ENCODE measurements at places on chromosomes 7 and 10.

- DNase-seq, result no peak
Observed at GRCh38 chr7:50662041-50662694, 97.0 kb upstream of the DDC start.

- no peak for DNase-seq
Observed at GRCh38 chr7:100914879-100915447, 19.3 kb upstream of the ACHE start.

DNA sequence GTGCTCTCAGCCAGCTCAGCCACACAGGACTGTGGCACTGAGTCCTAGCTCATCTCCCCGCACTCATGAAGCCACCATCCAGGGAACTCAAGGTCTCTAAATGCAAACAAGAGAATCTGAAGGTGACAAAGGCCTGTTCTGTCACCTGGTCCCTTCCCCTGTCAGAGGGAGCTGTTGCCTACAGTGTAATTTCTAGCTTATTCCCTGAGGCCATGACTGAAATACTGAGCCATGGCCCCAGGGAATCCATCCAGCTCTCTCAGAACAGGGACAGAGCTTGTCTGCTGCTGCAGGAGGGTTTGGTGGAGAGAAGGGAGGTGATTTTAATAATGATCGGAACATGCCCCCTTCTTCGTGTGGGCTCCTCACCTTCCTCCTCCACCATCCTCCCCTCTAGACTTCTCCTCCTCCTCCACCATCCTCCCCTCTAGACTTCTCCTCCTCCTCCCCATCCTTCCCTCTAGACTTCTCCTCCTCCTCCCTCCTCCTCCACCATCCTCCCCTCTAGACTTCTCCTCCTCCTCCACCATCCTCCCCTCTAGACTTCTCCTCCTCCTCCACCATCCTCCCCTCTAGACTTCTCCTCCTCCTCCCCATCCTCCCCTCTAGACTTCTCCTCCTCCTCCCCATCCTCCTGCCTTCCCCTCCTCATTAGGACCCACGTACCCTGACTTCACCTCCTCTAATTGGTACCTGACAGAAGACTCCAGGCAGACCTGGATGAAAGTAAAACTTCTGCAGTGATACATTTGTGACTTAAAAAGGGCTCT is 338.0 kb upstream of the MKI67 start:
- DNase-seq, result peak; percentile 3

DNA sequence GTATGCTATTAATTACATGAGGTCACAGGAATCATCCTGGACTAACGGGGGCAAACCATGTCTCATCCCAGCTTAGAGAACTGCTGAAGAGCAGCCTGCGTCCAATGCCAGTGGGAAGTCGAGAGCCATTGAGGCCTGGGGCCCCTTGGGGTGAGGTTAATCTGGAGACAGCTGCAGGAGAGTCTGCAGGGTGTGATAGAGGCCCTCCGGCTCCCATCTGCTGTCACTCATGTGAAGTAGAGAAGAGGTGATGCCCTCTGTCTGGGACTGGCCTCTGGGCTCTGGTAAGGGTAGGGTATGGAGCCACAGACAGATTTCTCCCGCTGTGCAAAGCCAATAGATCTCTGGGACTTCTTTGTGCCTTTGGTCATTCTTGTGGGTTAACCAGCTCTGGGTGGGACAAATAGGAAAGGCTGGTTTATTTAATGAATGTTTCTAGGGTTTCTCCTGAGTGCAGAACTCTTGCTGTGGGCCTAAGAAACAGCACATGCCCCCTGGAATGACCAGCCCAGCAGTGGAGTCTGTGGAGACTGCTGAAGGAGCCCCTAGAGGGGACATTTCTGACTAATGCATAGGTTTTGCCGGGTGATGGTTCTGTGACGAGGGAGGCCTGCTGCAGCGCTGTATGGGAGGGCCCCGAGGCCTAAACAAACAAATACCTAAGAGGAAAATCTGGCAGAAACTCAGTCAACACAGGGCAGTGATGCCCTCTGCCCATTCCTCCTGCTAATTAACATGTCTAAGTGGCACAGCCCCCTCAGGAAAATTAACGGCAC is 34.5 kb downstream of the CRHR2 start:
- no peak for DNase-seq

DNA sequence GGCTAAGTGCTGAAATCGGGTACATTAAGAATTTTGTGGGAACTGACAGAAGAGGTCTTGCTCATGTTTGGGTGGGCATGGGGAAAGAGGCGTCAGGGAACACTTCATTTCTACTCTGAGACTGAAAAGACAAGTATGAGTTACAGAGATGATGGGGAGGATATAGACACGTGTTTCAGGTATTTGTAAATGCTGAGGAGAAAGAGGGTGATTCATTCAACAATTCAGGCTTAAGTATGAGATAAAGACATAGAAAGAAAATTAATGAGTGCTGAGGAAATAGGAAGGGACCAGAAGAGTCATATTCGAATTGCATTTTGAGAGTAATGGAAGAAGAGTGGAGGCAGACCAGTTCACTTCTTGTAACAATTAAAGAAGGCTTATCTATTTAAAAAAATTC is 143.6 kb downstream of the HBP1 start:
- DNase-seq, result no peak

DNA sequence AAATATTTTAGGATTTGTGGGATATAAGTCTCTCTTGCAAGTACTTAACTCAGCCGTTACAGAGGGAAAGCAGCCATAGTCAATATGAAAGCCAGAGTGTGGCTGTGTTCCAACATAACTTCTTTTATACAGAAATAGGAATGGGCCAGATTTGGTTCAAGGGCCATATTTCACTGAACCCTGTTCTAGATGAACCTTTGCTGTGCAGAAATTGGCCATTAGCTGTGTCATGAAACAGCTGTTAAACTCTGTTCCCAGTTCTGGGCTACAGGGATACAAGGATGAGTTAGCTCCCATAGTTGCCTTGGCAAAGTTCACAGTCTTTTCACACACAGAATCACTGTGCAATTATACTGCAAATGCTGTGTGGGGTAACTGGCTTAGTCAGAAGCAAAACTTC is 213.9 kb upstream of the LRRN3 start:
- no peak for DNase-seq

DNA sequence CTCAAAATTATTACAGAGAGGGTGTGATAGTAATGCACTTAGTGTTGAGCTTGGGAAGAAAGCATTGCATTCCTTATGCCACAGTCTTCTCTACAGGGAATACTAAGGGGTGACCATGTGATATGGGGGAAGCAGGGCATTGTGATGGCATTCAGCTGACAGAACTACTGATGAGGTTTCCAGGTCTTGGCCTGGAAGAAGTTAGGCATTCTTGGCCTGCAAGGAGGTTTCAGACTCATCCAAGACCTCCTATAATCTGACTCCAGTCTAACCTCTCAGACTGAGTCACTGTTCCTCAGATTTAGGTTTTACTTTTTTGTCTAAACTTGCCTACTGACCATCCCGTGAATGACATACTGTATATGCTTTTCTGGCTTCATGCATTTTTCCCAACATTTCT is 7.9 kb downstream of the STMP1 start:
- DNase-seq, result no peak

DNA sequence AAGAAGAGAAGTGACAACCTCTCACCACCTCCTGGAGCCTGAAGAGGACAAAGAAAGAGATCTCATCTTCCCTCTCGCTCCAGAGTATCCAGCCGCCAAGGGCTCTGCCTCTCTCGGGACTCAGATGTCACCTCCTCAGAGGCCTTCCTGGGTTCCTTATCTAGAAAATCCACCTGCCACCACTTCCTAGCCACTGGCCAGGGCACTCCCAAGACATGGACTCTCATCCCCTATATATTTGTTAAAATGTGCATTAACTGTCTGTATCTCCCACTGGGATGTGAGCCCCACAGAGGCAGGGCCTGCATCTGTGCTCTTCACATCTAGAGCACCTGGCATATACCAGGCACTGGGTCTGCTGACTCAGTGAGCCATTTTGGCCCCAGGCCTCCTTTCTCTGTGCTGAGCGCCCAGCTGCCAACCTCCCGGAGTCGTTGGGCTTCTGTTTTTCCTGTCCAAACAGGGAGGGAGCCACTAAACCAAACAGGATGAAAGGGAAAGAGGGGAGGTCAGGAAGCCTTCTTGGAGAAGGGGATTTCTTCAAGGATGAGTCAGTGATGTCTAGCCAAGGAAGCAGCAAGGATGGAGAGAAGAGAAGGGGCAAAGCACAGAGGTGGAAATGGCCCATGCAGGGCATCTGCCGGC is 58.9 kb downstream of the KCNMA1 start:
- DNase-seq, result no peak

GRCh38 chr7:42883950-42884349 is 27.9 kb downstream of the C7orf25 start:
- DNase-seq, result no peak

DNA sequence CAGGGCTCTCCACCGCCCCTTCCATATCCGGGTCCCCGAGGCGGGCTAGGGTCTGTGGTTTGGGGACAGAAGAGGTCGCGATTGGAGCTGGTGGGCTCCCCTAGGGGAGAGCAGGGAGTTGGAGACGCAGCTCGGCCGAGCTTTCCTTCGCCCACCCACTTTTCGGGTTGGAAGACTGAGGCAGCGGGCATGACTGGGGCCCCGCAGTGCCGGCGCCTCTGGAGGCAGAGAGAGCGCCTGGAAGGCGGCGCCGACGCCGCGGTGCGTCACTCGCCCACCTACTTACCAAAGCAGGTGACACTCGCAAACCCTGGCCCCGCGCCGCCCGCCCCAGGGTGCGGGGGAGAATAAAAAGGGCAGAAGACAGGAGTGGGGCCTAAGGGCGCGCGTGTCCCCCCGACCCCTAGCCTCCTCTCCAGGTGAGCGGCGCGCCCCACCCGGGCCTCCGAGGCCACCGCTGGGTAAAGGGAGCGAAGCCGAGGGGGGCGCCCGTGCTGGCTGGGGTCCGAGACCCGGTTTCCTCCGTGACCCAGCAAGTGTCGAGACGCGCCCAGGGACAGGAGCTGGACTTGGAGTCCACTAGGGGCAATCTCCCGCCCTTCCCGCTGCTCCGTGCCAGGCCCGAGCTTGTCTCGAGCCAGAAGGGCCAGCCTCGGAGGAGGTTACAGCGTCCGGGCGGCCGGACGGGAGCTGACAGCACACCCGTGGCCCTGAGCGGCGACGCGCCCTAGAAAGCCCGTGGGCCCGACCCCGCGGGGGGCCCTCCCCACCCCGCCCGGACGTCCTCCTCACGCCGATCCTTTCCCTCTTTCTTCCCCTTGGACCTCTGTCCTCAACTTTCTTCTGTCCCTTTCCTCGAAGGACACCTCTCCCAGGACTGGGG is 34.4 kb upstream of the GRID1 start:
- peak; percentile 72 for DNase-seq

DNA sequence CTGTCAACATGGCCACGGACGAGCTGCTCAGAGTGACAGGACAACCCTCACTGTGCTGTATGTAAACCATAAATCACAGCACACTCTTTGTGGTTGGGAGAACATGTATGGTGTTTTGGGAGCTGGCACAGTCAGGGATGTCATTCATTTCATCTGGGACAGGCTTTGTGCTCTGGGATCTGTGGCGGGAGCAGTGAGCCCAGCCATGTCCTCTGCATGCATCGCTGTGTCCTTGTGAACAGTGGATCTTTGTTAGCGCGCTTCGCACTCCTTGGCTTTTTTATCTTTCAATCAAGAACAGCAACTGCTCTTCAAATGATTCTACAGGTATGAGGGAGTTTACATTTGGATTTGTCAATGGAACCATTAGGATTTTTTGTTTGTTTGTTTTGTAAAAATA is 7.1 kb downstream of the CCM2 start:
- DNase-seq, result no peak

- no peak for DNase-seq
Observed at GRCh38 chr7:16086743-16087142, 334.6 kb downstream of the CRPPA start.

DNA sequence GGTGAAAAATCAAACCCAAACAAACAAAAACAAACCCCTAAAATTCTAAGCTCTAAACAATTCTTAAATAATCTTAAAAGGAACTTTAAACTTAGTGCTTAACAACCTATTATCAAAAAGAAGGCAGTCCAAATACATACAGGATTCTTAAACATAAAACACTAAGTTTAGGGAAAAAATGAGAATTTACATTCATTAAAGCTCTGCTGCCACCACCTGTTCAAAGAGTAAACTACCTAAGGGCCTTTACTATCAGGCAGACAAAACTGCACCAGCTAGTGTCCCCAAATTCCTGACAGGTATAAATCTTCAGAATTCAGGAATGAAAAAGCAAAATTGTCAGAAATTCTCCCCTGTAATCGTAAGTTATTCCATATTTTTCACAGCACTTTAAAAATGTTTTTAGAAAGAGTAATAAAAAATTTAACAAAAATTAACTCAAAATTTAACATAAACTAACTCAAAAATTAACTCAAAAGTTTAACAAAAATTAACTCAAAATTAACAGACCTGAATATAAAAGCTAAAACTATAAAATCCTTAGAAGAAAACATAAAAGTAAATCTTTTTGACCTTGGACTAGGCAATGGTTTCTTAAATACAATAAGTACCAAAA is 55.1 kb downstream of the PDZD8 start:
- no peak for DNase-seq

DNA sequence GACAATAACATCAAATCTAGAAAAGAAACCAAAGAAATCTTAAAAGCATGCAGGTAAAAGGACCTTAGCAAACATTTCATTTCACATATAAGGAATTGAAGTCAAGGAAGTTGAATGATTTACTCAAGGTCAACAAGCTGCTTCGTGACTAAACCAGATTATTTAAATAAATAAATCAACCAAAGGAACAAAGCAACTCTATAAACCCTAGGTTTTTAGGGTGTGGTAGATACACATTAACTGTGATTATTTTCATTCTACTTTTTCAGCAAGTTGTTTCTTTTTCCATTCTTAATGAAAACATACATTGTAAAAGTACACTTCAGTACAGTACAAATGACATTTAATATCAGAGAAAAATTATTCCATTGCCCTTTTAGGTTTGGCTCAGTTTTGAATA is 382.0 kb upstream of the STEAP1 start:
- no peak for DNase-seq

DNA sequence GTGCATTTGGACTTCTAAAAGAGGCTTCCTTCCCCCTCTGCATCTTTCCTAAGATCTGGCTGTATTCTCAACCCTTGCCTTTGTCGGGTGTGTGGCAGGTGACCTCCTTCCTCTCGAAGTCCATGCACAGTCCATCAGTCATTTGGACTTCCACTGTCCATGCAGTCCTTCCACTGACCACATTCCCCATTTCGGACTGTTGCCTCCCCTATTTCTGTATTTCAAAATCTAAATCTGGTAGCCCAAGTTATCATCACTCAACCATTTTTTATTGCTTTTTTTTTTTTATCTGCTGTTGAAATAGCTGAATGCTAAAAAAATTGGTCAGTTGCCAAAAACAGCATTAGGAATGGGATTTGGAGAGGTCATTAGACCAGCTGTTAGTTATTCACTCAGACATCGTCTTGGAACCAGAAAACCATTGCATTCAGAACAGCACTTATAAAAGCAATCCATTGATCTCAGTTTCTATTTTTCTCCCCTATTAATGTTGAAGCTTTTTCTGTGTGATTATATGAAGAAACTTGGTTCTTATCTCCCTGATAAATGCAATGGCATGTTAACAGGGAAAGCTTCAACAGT is 575.6 kb downstream of the KIF20B start:
- no peak for DNase-seq

- DNase-seq, result no peak
Observed at GRCh38 chr7:5497295-5498103, 73.9 kb upstream of the TNRC18 start.
